ENCODE measurements at places on chromosomes 6 and 20.

DNA sequence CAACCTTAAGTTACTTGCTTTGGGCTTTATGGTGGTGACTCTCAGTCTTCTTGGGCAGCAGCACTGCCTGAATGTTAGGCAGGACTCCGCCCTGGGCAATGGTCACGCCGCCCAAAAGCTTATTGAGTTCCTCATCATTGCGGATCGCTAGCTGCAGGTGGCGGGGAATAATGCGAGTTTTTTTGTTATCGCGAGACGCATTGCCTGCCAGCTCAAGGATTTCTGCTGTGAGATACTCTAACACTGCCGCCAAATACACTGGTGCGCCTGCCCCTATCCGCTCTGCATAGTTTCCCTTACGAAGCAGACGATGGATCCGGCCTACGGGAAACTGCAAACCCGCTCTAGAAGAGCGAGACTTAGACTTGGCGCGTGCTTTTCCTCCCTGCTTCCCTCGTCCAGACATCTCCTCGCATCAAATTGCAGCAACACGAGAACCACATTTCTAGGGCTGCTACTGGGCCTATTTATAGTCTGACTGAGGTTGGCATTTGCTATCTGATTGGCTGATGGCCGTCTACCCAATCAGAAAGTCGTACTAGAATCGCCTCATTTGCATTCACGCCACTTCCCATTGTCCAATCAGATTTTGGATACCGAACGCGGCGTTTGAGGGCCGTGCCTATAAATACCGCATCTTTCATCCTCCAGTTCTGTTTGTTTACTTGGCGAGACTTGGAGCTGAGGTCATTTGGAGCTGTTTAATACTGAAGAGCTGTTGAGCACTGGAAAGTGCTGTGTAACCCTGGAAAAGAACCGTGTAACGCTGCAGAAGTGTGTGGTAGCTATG lies 28.2 kb upstream of the SLC17A4 start:
- no peak for DNase-seq

DNA sequence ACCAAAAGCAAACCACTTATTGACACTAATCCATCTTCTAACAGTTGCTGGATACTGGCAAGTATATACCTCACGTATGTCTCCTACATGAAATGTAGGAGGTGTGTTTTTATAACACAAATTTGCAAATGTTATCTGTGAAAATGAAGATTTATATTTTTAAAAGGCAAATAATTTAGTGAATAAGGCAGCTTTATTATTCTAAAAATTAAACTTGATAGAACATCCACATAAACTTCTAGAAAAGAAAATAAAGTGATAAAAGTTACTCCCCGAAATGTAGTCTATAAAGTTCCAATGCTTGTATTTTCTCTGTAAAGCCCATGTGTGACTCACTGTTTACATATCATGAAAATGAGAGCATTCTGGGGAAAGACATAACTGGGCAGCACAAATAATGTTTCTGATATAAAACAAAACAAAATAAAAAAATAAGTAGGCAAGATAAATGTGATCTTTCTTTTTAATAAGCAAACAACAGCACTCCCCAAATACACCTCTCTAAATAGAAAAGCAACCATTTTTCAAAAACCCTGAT lies 84.4 kb downstream of the MAP7 start:
- no peak for DNase-seq

- DNase-seq, result no peak
These were observed 14.1 kb downstream of the UBE3D start for GRCh38 chr6:83051377-83052172.

DNA sequence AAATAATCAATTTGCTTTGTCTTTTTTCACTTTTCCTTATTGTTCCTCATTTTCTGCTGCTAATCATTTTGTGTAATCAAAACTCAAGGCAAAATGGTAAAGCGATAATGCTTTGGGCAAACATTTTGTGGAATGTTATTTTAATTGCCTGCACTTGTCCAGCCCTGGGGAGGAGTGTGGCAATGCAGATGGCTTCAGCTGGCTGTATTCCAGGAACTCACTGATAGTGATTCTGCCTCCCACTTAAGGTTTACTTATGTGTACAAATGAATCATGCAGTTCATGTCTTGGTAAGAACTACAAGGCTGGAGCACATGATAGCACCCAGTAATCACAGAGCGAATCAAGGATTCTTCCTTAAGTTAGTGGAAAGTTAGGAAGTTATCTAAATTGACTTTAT lies 107.8 kb downstream of the COL19A1 start:
- DNase-seq, result no peak

GRCh38 chr6:139173822-139174221 lies 38.9 kb downstream of the HECA start:
- DNase-seq, result no peak

Data from fibroblast of skin of left quadriceps (primary cell).